ENCODE measurements at places on chromosomes 13 and 19.

DNA sequence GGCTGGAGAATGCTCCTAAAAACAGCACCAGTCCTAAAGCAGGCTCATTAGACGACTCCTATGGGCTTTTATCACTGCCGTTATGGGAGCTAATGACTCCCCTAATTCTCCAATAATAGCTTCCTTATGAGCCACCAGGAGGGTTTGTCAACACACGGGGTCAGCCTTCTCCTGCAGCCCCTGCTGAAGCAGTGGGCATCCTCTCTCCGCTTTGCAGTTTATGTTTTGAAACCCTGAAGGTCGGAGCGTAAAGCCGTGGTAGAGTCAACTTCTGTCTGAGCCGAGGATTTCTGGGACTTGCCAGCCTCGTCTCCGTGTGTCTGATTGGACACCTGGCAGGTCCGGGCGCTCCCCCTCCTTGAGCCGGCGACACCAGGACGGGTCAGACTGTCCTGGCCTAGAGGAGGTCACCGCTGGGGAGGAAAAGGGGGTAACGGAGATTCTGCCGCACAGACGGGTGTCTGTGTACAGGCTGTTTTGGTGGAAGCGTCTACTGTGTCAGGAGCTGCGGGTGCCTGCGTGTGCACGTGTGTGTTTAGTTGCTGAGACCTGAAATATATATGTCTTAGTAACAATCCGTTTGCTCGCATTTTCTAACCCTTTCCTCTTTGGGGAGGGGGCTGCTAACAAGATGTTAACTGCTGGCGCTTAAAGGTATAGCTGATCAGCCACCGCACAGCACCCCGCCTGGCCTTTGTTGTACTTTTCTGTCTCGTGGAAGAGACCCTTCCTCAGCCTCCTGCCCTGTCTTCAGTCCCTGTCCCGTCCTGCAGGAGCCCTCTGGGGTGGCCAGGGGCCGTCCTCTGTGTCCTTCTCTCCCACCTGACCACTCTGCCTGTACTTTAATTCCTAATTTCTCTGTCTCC lies 1.9 kb downstream of the KDM4B start:
- no peak for DNase-seq

DNA sequence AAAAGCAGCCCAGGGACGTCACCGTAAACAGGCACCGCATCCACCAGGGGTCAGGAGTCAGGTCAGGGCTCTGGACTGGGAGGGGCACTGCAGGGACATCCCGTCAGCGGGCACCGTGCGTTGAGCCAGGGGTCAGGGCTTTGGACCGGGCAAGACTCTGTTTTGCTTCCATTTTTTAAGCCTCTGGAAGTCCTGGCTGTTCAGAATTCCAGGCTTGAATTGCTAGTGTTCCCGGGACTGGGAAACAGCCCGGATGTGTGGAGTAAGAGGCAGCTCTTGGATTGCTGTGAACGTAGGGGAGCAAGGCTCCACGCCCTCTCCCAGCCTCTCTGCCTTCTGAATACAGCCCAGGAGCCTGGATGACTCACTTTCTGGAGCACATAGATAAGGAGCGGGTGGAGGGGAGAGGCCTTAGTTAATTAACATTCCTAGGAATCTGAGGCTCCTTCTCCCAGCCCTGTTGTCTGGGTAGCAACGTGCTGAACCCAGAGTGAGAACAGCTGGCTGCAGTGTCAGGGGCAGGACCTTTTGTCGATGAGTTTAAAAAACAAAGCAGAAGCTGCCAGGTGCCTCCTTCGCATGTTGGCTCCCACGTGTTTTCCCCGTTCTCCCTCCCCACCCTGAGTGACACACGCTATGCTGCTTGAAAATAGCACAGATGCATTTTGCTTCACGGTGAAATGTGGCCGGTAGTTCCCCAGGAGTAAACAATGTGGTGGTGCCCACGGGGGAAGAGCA lies 21.9 kb downstream of the ATP11A start:
- DNase-seq: no peak

DNA sequence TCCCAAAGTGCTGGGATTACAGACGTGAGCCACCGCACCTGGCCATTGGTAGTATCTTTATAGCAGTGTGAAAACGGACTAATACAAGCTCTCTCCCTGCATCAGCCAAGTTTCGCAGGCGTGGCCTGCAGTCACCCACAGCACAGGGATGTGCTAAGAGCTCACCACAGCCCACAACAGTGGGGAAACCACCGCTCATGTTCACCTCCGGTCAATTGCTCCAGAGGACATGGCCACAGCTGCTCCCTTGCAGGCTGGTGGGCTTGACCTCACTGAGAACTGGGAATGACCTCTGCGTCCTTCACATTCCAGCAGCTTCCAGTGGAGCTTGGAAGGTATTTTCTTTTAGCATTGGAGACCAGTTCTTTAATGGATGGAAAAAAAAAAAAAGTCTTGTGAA lies 156.4 kb downstream of the KCTD15 start:
- DNase-seq: no peak

GRCh38 chr13:110106726-110107125 lies 200.2 kb downstream of the COL4A1 start:
- DNase-seq: no peak

GRCh38 chr19:47415953-47416642 lies 3.2 kb downstream of the MEIS3 start:
- no peak for DNase-seq

- no peak for DNase-seq
Observed at GRCh38 chr13:21638319-21639282, 32.3 kb upstream of the FGF9 start.

Measured in GM06990 (cell line).